ENCODE measurements at places on chromosomes 2 and 18. TPM values are rescaled to one million over a fixed set of nuclear protein-coding genes. Genes with fewer than 3 reads are reported as not detected.

DNA sequence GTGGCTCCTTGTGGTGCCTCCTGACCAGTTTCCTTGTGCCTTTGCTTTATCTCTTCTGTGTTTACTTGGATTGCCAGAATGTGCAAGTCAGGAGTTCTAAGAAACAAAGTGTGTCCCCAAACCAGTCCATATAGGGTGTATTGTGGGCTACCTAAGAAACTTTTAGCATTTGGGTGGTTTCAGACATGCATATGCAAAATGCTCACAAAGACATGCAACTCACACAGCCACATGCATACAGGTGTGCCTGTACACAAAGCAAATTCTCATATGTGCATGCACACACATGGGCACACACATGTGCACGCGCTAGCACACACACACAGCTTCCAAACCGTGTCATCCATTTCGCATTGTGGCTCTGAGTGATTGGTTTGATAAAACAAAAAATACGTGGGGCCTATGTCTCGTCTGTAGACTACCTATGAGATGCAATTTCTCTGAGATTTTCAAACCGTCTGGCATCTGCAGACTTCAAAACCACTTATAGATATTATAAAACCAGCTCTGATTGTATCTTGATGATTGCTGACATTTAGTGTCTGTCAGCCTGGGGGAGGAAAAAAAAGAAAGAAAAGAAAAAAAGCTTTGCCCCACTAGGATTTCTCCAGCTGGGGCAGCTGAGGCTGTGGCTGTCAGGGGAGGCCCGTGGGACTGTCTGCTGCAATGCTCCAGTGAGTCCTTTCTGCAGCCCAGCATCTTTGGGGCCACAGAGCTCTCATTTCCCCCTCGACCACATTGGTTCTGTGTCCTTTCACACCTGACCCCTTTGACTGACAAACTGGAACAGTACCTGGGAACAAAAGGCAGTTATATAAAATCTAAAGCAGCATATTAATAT lies 556.1 kb downstream of the CMPK2 start:
- DNase-seq: no peak

GRCh38 chr2:42875880-42876279 lies 83.5 kb upstream of the HAAO start:
- no peak for DNase-seq

DNA sequence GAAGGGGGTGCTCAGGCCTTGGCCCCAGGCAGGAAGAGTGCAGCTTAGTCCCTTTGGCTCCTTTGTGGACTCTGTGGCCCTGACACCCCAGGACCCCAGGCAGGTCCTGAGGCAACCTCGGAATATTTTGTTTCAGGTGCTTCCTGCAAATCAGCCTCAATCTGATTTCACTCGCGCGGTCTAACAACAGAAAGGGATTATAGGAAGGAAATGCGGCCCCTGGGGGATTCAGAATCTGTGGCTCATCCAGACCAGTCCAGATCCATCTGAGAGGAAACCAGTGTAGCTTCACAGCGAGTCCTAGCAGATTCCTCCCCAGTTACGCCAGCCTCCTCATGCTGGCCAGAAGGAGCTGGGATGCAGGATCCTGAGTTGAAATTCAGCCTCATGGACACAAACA lies 59.5 kb upstream of the YWHAQ start:
- no peak for DNase-seq

GRCh38 chr18:41922841-41923240 lies 32.2 kb upstream of the PIK3C3 start:
- DNase-seq: no peak

DNA sequence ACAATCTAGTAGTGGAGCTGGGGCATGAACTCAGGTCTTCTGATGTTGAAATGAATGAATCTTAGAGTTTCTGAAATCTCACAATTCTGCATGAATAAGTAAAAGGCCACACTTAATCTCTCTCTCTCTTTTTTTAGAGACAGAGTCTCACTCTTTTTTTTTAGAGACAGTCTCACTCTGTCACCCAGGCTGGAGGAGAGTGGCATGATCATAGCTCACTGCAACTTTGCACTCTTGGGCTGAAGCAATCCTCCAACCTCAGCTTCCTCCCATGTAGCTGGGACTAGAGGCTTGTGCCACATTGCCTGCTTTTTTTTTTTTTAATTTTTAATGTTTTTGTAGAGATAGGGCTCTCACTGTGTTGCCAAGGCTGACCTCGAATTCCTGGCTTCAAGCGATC lies 68.9 kb upstream of the THOC1 start:
- no peak for DNase-seq

DNA sequence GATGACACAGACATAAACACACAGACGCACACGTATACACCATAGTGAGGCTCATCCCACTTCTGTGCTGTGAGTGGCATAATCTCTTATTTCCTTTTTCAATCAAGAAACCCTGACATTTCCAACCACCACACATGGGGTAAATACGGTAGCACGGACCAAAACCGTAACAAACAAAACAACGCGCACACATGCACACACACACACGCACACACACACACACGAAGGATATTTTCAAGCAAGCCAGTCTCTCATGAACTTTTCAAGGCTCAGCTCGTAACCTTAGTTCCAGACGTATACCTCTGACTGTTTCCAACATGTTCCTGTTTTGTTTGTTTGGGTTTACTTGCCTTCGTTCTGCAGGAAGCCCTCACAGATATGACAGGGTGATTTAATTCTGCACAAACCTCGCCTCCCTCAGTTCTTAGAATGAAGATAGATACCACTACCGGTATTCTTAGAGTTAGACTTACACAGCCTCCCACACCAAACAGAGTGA lies 119.8 kb downstream of the BCL2 start:
- no peak for DNase-seq

The C2orf78 gene
- polyA plus RNA-seq: not detected

The GPD2 gene
- polyA plus RNA-seq: 23.7 TPM

The VWA3B gene
- polyA plus RNA-seq: 0.43 TPM

The CNGA3 gene
- not detected for polyA plus RNA-seq

The SKA1 gene
- 7.1 TPM for polyA plus RNA-seq

The CPLX4 gene
- 0.26 TPM for polyA plus RNA-seq

The EMILIN1 gene
- 70.9 TPM for polyA plus RNA-seq

The PRR30 gene
- not detected for polyA plus RNA-seq
